Peyer's patch (tissue), 4 donors: ENCODE measurements at places on chromosomes 16 and 17. TPM values are rescaled to one million over a fixed set of nuclear protein-coding genes. Genes with fewer than 3 reads are reported as not detected.

The TBX6 gene
- total RNA-seq = 0.53 TPM

DNA sequence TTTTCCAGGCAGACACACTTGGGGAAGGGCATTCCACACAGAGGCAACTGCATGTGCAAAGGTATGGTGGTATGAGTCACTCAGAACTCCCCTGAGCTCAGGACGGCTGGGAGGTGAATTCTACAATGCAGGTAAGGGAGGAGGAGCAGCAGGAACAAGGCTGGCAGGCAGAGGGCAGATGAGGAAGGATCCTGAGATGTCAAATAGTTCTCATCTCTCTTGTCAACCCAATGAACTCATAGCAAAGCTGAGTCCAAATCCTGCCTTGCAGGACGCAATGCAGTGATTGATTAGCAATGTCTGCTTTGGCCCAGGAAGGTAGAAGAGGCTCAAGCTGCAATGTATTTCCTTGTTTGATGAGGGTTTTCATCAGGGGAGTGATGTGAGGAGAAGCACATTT, 243.5 kb downstream of the XYLT1 start:
- H3K27me3 ChIP-seq = no peaks in the 10 kb centered on the region
- H3K4me1 ChIP-seq = peaks cover 3% of the 10 kb centered on the region
- no peaks in the 10 kb centered on the region for H3K36me3 ChIP-seq
- H3K4me3 ChIP-seq = no peak overlapping the region
- no peak for DNase-seq

GRCh38 chr17:37450112-37450511, 39.6 kb upstream of the DUSP14 start:
- peaks cover 29% of the 10 kb centered on the region for H3K36me3 ChIP-seq
- no peaks in the 10 kb centered on the region for H3K27me3 ChIP-seq
- H3K4me1 ChIP-seq = no peaks in the 10 kb centered on the region
- no peak overlapping the region for H3K4me3 ChIP-seq
- no peak for DNase-seq

The TLCD2 gene
- 20.2 TPM for total RNA-seq

DNA sequence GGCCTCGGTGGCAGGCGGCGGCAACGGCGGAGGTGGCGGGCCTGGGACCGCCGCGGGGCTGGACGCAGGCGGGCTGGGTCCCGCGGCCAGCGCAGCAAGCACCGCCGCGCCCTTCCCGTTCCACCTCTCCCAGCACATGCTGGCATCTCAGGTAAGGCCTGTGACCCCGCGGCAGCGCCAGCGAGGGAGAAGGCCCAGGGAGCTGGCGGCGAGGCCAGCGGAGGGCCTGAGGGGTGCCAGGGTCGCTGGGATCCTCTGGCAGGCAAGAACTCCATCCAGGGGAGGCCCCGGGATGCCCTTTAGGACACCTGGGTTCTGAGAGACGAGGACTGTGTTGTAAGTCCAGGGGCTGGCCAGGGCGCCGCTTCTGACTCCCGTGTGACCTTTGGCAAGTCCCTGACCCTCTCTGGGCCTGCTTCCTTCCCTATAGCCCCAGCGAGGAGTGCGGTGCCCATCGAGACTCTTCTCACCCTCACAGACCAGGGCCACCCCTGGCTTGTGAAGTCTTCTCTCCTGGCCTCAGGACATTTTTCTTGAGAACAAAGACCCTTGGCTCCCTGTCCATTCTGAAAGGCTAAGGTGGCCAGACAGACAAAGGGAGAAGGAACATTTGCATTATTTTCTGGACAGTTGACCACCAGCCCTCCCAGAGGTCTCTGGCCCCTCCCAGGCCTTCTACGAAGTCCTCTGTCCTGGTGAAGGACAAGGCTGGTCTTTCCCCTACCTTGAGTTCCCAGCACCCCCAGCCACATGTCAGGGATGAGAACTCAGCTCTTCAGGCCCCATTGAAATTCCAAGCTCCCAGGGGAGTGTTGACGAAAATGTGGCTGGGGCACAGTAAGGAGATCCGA, 6.3 kb downstream of the TBX2 start:
- peak; percentile 44 for DNase-seq
- peaks cover 52% of the 10 kb centered on the region for H3K4me1 ChIP-seq
- H3K27ac ChIP-seq = peak overlapping the region; percentile 77
- H3K36me3 ChIP-seq = no peaks in the 10 kb centered on the region
- no peak overlapping the region for H3K4me3 ChIP-seq

GRCh38 chr17:10976401-10976800, 138.5 kb upstream of the PIRT start:
- H3K4me3 ChIP-seq = no peak overlapping the region
- DNase-seq = no peak

The KRT24 gene
- total RNA-seq = not detected

DNA sequence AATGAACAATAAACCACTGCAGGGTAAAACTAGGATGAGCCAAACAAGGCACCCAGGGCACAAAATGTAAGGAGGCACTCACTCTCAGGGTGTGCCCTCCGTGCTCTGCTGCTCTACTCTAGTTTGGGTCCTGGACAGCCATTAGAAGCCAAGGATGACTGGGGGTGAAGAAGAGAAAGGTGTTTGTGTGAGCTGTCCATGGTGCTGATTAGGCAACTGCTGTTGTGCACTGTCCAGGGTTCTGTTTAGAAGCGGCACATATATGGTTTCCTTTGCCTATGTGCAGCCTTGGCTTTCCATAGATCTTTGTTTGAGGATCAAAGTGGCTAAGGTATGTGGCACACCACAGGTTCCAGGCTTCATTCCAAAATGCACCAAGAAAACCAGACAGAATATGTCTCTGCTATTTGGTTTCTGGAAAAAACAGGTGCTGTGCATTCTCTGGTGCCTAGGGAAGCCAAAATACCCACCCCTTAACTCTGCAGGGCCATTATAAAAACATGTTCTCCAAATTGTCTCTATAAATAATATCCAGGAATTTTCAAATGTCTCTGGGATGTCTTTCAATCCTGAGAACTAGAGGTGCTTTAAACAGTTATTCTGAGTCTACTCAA, 123.5 kb downstream of the CBLN1 start:
- no peaks in the 10 kb centered on the region for H3K4me1 ChIP-seq
- DNase-seq = no peak
- H3K27me3 ChIP-seq = no peaks in the 10 kb centered on the region
- H3K36me3 ChIP-seq = no peaks in the 10 kb centered on the region
- no peak overlapping the region for H3K4me3 ChIP-seq
